ENCODE measurements at places on chromosomes 1 and 21.

GRCh38 chr1:183609313-183609712 lies 19.1 kb upstream of the NCF2 start:
- no peak for DNase-seq

GRCh38 chr1:202834771-202835547 lies 24.2 kb downstream of the PCAT6 start:
- DNase-seq = no peak

- no peak for DNase-seq
Observed at GRCh38 chr1:50724626-50725286, 235.3 kb downstream of the FAF1 start.

DNA sequence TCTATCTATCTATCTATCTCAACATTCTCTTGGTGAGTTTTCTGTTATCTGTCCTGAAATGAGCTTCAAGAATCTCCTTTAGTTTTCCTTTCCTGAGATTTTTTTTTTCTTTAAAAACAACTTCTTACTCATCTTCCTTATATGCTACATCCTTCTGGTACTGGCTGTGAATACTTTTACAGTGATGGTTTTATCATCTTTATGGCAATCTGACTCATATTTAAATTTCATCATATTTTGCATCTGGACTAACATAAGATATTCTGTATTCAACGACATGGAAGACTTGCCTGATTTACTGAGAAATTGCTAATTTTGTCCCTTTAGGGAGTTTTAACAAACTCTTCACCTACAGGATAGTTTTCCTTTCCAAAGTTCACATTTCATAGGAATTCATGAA lies 33.0 kb downstream of the PDE4B start:
- DNase-seq = no peak

DNA sequence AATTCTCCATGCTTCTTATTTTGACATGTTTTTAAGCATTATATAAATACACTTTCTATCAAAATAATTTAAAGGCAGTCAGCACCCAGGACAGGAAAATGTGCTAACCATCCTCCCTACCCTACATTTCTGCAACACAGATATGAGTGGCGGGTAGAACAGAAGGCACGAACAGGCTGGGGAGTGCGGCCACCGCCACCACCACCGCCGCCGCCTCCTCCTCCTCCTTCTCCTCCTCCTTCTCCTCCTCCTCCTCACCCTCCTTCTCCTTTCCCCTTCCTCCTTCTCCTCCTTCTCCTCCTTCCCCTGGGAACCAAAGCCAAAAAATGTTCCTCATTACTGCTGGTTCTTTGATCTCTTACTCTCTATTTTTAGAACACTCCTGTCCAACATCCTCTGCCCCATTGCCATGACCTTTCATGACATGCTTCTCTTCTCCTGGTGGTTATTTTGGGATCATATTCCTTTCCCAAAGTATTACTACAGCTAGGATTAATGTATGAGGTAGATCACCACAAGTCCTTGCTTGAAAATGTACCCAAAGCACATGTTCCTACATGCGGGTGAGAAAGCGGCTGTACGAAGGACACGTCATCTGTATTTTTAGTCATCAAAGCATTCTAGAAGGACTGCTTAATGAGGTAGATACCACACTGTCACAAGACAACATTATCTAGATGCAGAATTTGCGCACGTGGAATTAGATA lies 24.5 kb upstream of the CCN1 start:
- no peak for DNase-seq

GRCh38 chr1:30763651-30764248 lies 6.2 kb upstream of the LAPTM5 start:
- no peak for DNase-seq

- DNase-seq = no peak
Observed at GRCh38 chr1:184947497-184948256, 26.6 kb downstream of the NIBAN1 start.

DNA sequence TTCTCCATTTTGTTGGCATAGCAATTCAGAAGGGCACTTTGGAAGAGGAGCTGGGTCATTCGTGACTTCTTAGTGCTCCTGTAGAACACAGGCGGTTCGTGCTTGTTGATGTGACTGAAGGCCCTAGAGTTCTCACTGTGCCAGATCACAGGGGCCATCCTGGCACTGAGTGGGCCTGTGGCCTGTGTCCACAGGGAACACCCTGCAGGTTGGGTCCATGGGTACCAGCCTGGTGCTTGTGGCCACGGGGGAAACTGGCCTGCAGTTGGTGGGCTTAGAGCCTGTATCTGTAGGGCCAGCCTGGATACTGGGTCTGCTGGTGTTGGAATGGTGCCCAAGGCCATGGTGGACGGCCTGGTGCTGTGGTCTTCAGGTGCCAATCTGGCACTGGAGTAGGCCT lies 9.2 kb downstream of the OR2G3 start:
- DNase-seq = no peak

DNA sequence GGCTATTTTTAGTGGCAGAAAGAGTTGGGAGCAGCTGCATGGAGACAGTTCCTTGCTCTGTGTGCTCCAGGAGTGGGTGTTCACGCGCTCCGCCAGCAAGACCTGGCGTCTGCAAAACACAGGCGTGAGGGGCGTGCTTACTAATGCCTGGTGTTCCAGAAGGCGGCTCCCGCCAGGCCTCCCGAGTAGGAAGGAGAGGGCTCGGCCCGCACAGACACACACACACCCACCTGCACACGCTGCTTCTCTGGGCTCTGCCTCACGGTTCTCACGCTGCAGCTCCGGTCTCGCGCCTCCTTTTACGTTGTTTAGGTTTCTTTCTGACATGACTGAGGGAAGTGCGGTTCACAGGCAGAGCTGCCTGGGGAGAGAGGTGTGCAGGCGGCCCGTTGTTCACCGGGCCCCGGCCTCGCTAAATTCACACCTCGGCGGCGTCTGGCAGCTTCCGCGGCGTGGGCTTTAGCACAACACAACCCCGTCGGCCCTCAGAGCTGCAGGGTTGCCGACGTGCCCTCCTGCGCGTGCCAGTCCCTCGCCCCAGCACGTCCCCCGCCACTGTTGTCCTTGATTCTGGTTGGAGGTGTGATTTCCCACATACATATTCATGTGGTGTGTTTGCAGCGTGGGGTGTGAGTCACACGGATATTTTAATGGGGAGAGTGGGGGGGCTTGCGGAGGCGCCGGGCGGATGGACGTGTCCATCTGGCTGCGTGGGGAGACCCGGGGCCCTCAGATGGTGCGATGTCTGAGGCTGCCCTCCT lies 77.0 kb downstream of the SKI start:
- no peak for DNase-seq

- no peak for DNase-seq
Observed at GRCh38 chr21:33133892-33134291, 64.0 kb downstream of the OLIG1 start.

- DNase-seq = no peak
Observed at GRCh38 chr1:42427240-42427639, 28.6 kb downstream of the ZMYND12 start.

- no peak for DNase-seq
Observed at GRCh38 chr1:33347650-33347992, 26.7 kb upstream of the A3GALT2 start.

DNA sequence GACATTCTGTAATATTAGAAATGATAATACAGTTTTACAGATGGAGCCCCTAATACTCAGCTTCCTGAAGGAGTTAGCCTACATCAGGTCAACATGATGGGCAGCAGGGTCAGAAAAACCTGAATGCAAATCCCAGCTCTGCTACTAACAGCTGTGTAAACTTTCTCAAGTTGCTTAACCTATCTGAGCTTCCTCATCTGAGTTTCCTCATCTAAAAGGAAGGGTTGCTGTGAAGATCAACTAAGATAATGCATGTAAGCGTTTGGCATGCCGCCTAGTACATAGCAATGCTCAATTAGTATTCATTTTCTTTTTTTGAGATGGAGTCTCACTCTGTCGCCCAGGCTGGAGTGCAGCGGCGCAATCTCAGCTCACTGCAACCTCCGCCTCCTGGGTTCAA lies 18.4 kb upstream of the DESI2 start:
- DNase-seq = no peak

GRCh38 chr1:2595812-2596529 lies 9.4 kb downstream of the PRXL2B start:
- no peak for DNase-seq

DNA sequence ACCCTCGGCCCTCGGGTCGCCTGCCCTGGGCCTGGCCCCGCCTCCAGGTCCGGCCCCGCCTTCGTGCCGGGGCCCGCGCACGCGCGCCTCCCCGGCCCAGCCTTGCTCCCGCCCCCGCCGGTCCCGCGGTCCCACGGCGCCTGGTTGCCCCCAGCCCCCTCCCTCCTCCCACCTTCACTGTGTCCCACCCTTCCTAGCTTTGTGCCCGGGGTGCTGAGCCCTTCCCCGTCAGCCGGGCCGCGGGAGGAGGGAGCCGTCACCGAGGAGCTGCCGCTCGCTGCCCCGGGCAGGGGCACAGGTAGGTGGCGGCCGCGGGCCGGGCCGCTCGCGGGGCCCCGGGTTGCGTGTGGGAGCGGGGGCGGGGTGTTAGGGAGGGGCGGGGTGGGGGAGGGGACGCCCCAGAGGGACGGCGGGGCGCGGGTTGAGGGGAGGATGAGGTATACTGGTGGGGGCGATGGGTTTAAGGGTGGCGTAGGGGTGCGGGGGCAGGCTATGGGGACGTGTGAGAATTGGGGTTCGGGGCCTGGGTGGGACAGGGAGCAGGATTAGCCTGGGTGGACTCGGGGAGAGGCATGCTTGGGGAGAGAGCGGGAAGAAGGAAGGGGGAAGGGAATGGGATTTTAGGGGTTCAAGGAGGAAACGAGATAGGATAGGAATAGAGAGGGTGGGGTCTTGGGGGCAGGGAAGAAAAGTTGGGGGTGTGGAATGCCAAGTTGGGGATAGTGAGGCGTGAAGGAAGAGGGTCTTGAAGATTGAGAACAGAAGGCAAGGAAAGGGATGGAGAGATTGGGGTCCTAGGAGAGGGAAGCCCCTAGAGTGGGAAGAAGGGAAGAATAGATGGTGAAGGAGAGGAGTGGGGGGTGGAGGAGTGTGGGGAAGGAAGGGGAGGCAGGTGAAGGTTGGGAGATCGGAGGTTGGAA lies at the start of gene LRRC42:
Gene LRRC42, plus strand, starts transcription at position 99 of the 920 bp plus-strand sequence. CDS start 5,650 bp downstream, outside the sequence.
- DNase-seq = no peak

- no peak for DNase-seq
Observed at GRCh38 chr1:101330427-101331130, 93.8 kb downstream of the S1PR1 start.

DNA sequence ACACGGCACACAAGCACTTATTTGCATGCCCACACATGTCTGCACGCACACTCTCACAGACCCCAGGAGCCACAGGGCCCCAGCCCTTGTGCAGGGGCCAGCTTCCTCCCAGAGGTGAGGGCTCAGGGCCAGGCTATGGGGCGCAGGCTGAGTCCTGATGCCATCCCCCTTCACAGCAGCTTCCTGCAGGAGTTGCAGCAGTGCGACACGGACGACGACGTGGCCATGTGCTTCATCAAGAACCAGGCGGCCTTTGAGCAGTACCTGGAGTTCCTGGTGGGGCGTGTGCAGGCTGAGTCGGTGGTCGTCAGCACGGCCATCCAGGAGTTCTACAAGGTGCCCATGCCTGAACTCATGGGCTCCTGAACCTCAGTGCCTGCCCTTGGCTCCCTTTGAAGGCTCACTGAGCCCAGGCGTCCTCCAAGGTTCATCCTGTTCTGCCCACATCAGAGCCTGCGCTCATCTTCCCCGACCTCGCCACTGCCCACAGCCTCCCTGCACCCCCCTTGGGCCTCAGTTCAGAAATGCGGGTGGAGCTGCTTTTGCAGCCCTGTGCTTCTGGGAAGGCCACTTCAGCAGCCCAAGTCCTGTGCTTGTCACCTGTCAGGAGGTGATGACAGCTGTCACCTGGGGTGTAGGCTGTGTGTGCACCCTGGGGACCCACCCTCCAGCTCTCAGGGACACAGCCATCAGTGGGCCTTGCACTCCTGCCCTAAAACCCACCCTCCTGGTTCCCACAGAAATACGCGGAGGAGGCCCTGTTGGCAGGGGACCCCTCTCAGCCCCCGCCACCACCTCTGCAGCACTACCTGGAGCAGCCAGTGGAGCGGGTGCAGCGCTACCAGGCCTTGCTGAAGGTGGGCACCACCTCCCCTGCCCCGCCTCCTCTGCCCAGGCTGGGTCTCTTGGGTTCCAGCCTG lies 66.6 kb downstream of the TRIM11 start:
- DNase-seq = no peak

- DNase-seq = no peak
Observed at GRCh38 chr1:18682375-18682774, 51.7 kb downstream of the PAX7 start.

- DNase-seq = no peak
Observed at GRCh38 chr21:24280596-24280995, 1326.7 kb downstream of the MRPL39 start.

- no peak for DNase-seq
Observed at GRCh38 chr1:227758366-227758765, 23.1 kb downstream of the SNAP47 start.

DNA sequence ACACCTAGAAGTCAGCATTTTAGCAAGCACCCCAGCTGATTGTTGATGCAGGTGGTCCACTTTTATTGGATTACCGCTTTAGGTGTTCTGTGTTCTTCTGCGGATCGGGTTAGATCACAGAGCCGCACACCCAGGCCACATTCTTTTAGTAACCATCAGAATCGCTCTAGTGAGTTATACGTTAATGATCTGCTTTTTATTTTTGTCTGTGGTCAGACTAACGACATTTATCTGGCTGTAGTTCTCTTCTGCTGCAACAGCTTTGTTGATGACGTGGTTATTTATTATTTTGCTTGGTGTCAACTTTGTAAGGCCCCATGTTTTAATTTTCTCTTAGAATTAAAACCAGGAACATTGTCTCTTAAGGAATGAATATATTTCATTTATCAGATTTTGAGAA lies 18.2 kb downstream of the SCCPDH start:
- no peak for DNase-seq

- DNase-seq = no peak
Observed at GRCh38 chr1:104132382-104132973, 382.8 kb downstream of the AMY1C start.

DNA sequence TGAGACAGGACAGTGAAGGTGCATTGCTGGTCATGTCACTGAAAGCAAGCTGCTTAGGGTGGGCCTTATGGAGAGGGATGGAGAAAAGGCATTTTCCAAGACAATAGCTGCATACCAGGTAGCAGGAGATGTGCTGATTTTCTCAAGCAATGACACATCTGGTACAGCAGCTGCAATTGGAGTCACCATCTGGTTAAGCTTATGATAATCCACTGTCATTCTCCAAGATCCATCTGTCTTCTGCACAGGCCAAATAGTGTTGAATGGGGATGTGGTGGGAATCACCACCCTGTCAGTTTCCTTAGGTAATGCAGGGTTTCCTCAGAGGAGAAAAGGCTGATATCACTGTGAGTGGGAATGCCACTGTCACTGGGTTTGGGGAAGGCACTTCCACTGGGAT lies 54.6 kb downstream of the ADSS2 start:
- DNase-seq = no peak

DNA sequence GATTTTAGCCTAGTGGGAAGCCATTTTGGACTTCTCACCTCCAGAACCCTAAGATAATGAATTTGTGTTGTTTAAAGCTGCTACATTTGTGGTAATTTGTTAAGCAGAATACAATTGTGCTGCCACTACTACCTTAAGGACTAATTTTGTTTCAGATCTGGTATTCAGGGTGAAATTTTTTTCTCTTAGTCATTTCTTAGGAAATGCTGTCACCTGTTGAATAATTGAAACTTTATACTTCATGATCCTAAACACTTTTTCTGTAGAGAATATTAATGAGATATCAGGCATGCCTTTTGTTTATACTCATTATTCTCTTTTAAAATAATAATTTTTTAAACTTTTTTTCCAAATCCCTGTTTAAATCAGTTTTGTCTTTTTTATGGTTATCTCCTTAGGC lies 246.8 kb downstream of the TGFB2 start:
- no peak for DNase-seq
